Type B pancreatic cell (in vitro differentiated cells): ENCODE measurements at places on chromosomes 16 and 17.

- no peak for DNase-seq
These were observed 806.2 kb upstream of the EEF2KMT start for GRCh38 chr16:5903832-5904231.

DNA sequence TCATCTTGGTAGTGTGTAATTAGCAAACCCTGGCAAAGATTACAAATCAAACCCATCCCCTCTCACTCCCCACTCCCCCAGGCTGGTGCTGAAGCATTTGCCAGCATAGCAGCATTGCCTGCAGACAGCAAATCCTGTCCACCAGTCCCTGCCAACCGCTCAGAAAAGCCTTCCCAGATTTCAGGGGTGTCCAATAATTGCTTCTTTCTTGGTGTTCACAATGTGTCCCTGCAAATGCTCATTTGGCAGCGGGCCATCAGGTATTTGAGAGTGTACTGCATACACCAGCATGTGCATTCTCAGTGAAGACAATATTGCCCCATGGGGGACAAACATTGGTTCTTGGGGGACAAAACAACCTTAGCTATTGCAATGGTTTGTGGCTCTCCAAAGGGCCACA lies 28.2 kb downstream of the ORC6 start:
- DNase-seq, result no peak

- no peak for DNase-seq
These were observed 62.5 kb downstream of the CYLD start for GRCh38 chr16:50804290-50804907.

GRCh38 chr17:65514541-65514940 lies 46.9 kb downstream of the AXIN2 start:
- no peak for DNase-seq

DNA sequence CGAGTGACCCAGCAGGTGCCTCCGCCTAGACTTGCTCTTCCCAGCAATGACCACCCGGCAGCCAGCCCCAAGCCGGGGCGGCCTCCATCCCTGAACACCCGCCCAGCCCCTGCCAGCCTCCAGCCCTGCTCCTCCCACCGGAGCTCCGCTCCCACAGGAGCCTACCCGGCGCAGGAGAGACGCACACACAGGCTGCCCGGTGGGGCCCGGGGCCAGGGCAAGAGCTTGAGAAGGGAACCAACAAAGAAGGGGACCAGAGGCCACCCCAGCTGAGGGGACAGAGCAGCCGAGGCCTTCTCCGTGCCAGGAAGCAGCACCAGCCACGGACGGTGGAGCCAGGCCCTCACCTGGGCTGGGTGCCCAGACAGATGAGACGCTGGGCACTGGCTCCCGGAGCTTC lies 13.8 kb downstream of the PKD1 start:
- no peak for DNase-seq

- no peak for DNase-seq
These were observed 548.9 kb upstream of the CDH8 start for GRCh38 chr16:62585041-62585545.

DNA sequence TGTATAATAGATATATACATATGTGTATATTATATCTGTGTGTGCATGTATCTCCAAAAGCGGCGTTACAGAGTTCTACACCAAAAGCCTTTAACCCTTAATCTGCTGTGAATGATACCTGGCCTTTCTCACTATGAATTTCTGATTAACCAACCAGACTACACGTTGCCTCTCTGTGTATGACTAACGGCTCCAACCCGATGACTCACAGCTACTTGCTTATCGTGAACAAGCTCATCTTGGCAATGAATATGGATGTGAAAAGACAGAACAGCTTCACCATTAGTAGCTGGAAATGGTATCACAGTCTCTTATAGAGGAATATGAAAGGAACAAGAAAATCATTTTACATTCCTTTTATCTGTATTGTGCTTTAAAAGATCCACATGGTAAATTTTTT lies 23.8 kb upstream of the ARHGAP44 start:
- no peak for DNase-seq

DNA sequence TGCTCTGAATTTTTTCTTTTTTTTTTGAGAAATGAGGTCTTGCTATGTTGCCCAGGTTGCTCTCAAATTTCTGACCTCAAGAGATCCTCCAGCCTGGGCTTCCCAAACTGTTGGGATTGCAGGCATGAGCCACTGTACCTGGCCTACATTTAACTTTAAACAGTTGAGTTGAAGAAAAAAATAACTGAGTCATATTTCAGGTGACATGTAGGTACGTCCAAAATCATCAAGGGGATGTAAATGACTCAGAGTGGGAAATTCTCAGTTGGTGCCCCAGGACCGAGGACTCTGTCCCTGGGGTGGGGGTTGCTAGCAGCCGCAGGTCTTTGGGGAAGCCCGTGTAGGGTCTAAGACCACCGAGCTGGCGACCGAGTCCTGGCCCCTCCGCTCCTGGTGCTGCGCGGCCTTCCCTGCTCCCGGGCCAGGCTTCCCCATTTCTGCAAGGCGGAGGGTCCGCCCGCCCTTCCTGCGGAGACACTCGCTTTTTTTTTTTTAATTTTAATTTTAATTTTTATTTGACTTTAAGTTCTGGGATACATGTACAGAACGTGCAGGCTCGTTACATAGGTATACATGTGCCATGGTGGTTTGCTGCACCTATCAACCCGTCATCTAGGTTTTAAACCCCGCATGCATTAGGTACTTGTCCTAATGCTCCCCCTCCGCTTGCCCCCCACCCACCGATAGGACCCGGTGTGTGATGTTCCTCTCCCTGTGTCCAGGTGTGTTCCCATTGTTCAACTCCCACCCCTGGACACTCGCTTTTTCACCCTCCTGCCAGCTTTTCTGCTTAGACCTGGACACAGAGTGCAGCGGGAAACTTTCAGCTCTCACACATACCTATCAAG lies 12.7 kb upstream of the N4BP1 start:
- DNase-seq, result peak; percentile 58

GRCh38 chr16:85659805-85660511 lies 28.8 kb downstream of the GINS2 start:
- DNase-seq, result peak; percentile 85
